ENCODE measurements at places on chromosomes 12 and 14.
A peak's percentile ranks its signal among the peaks of the same experiment; 100 is the strongest.

GRCh38 chr12:121579190-121579791, 1.5 kb downstream of the KDM2B start:
- peak; percentile 35 for DNase-seq

DNA sequence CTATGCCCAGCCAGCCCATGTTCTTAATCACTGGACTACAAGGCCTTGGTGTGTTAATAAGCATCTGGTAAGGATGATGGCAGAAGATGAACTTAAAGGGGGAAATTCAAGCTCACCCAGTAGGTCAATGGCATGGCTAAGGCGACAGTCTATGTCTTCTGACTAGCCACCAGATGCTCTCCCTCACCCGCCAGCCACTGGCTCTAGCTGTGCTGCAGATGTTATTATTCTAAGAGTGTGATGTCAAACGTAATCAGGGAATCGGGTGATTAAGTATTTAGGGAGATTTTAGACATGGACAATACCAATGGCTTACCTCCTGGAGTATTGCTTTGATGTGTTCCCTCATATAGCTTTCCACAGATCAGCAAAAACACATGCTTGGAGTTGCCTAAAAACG, 39.2 kb upstream of the MAX start:
- DNase-seq, result no peak

DNA sequence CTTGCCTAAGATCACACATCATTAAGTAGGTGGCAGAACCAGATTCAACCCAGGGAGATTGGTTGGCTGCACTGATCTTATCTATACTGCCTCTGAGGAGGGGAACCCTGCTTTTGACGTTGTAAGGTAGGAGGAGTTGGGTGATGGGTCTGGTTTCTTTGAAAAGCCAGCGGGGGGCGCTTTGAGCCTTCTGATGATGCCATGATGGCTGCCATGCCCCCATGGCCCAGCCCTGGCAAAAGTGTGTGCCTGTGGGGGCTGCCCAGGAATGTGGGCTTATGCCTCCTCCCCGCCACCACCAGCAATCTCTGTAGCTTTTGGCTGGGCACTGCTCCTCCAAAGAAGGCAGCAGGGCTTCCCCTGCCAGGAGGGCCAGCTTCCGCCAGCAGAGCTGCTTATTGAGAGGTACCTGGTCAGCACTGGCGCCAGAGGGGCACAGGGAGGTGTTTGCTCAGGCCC, 224.3 kb downstream of the SLC41A2 start:
- DNase-seq, result peak; percentile 28

DNA sequence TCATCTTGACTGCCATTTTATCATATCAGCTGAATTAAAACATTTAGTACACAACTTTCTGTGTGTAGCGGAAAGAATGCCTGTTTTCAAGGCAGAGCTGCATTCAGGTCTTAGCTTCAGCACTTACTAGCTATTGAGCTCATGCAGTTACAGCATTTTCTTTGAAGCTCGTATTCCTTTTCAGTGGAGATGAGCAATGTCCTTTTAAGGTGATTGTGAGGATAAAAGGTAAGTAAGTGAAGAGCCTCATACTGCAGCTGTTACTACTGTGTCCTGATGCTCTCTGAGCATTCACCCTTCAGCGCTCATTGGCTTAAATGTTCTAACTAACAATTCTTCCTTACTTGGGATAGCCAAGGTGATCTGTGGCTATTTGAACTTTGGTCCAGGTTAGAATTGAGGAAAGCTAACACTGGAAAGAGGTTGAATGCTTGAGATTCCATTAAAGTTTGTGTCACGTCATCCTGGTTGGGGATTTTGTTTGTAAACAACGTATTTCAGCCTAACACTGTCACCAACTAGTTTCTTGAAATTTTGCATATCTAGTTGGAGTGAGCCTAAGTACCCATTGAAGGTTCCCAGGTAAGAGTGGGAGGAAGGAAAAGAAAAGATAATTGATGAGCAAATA, 71.4 kb downstream of the PAPOLA start:
- DNase-seq, result no peak

DNA sequence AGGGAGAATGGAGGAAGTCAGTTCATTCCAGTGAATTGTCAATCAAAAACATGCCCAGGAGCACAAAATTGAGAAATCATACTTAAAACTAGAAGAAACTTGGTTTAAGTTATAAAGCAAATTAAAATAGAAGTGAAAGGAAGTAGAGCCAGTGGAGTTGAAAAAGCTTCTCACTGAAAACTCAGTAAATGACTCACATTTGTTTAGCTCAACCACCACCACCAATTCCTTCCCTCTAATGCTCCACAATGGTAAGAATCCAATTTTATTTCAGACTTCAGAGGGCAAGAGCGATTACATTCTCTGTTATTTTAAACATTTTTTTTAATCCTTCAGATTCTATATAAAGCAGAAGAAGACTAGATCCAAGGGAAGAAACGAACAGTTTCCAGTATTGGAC, 19.4 kb downstream of the UTP20 start:
- no peak for DNase-seq

GRCh38 chr12:107449891-107450290, 235.7 kb upstream of the PWP1 start:
- no peak for DNase-seq

- no peak for DNase-seq
Observed at GRCh38 chr12:50275556-50275955, 7.8 kb downstream of the LIMA1 start.

DNA sequence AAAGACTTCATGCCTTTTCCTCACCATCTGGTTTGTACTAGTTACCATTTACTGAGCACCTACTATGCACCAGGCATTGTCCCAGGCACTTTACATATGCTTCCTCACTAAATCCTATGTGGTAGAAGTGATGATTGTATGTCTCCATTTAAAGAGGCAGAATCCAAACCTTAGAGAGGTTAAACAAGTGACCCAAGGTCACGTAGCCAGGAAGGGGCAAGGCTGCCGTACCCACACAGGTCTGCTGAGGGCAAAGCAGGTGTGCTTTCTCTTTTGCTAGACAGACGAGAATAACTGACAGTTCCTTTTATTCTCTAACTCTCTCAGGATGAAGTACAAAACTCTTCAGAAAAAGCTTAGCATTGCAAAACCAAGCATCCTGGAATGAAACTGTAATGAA, 235.2 kb upstream of the SRRM4 start:
- no peak for DNase-seq
